Astrocyte of the hippocampus (primary cell): ENCODE measurements at places on chromosomes 3 and 15.

- DNase-seq: no peak
These were observed 4.6 kb downstream of the ACSBG1 start for GRCh38 chr15:78229431-78230406.

- no peak for DNase-seq
These were observed 39.7 kb upstream of the C15orf39 start for GRCh38 chr15:75161917-75162414.

DNA sequence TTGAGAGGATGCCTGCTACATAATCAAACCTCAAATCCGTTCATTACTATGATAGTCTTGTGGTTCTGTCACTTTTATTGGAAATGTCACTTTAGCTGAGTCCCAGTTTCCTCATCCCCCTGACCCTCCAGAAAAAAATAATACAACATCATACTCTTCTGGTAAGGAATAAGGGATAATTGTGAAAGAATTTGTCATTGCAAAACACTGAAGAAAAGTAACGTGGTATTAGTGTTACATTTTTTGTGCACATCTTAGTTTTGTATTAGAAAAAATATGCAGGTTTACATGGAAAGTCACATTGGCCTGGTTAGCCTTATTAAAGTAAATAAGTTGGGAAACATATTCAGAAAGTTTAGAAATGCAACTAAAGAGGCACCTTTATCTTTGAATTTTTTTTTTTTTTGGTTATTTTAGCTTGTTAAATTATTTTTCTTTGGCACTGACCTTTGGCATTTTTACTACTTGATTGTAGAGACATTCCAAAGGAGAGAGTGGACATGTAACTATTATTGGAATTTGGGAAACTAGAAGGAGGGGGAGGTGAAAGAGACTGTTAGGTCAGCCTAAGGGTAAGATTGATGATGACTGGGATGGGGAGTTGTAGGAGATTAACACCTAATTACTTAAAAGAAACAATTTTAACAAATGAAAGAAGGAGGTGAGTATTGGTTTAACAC, 462.2 kb upstream of the RARB start:
- peak; percentile 10 for DNase-seq

DNA sequence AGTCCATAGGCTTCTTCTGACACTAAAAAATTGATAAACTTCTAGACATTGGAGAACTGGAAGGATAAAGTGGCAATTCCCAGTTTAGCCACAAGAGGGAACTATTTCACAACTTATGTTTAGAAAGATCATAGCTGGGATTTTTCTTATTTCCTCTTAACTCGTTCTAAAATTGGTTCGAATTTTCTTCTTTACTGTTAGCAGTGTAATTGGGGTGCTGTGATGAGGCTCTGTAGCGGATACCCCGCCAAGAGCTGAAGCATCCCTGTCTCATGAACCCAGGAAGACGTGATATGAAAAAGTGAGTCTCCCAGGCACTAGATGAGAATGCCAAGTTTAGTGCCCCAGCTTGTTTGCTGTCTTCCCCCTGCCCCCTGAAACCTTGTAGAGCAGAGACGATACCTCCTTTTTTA, 85.1 kb downstream of the PDCD6IP start:
- DNase-seq: peak; percentile 68

GRCh38 chr15:89820666-89821611, 6.3 kb upstream of the ANPEP start:
- DNase-seq: no peak

GRCh38 chr15:31458596-31459399, 132.2 kb downstream of the KLF13 start:
- no peak for DNase-seq

DNA sequence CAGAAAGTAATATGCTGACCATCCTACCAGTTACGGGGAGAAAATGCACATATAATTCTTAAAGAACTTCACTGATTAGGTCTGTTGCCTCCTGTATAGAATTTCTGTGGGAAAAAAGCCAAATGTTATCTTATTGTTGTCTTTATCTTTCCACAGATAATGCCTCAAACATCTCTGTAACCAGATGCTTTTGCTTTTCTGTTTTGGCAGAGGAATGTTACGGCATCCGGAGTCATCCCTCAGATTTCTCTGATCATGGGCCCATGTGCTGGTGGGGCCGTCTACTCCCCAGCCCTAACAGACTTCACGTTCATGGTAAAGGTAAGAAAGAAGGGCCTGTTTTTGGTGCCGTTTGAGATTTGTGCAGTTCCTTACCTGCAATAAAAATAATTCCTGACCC, 33.5 kb downstream of the PCCB start:
- no peak for DNase-seq

- peak; percentile 40 for DNase-seq
These were observed 81.9 kb downstream of the MITF start for GRCh38 chr3:69821133-69821532.
